H4 (cell line): ENCODE measurements at places on chromosomes 13 and 19. TPM values are rescaled to one million over a fixed set of nuclear protein-coding genes. Genes with fewer than 3 reads are reported as not detected.

DNA sequence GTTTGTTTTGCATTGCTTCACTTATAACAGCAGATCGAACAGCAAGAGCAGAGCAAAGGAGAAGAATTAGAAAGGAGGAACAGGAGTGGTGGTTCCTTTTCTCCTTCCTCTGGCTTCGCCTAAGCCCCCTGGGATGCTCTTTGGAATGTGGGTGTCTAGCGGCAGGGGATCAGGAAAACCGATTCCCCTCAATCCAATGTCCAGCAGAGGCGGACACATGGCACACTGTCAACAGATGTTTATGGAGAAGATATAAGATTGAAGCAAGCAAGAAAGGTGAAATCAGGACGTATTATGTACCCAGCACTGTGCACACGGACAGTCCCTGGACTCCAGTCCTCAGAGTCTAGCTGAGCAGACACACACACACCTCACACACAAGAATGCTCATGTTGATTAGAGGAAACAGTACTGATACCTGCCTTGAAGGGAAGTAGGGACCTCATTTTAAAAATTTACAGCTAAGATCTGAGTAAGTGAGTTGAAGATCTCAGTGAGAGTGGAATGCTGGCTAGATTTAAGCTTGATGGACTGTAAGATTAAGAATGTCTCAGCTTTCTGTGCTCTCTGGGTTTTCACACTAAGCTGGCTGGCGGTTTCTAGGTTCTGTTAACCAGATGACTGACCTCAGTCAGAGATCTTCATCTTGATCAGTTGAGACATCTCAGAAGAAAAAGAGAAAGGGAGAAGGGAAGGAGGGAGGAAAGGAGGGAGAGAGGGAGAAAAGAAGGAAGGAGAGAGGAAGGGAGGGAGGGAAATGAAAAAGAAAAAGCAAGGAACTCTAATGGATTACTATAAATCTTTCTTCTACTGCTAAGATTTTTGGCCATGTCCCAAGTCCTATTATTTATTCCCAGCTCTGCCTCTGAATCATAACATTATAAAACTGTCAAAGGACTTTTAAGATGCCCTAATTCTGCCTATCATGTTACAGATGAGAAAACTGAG is 44.8 kb downstream of the FLT1 start:
- no peak for DNase-seq

GRCh38 chr19:41537789-41538188 is 38.2 kb upstream of the CEACAM21 start:
- DNase-seq: peak; percentile 22

DNA sequence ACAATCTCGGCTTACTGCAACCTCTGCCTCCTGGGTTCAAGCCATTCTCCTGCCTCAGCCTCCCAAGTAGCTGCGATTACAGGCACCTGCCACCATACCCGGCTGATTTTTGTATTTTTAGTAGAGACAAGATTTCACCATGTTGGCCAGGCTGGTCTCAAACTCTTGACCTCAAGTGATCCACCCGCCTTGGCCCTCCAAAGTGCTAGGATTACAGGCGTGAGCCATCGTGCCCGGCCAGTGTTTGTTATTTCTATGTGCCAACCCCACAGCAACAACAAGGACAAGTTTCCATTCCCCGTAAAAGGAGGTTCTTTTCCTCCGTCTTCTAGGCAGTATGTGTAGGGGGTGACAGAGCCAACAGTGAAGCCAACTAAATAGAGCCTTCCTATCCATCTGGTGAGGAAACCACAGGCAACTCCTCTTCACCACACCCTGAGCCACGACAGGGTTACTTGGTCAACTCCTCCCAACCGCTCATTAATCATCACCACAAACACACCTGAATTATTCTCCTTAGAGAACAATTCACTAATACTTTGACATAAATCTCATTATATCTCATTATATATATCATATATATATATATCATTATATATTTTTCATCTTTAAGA is 25.5 kb downstream of the FOXO1 start:
- DNase-seq: no peak

ZNF766 gene
- total RNA-seq: 12.2 and 15.3 TPM in 2 replicates

DNA sequence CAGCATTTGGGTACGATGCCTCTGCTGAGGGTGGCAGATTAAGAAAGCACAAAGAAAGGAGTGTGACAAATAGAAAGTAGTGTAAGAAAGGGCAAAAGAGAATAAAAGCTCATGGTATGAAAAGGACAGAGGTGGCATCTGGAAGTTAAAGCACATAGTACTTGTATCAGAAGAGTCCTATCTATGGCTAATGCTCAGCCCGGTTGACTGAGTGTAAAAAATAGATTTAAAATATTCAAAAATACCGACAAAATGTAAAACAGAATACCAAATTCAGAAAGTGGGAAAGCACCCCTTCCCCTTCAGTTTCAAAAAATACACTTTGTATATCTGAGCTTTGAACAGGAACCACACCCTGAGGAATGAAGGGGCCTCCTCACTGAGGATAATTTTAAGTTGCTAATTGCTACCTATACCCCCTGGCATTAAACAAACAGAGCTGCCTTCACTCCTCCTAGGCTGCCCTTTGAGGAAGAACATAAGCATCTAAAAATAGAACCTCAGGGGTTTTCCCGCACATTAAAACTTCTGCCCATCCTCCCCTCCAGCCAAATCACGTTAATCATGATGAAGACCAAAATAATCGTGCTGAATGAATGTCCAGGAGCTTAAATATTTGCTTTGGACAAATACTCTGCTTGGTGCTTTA is 43.3 kb downstream of the DLEU7 start:
- no peak for DNase-seq

GRCh38 chr13:69755101-69755500 is 352.5 kb upstream of the ATXN8OS start:
- no peak for DNase-seq

GRCh38 chr19:19261350-19262189 is 11.5 kb downstream of the TM6SF2 start:
- DNase-seq: no peak

DNA sequence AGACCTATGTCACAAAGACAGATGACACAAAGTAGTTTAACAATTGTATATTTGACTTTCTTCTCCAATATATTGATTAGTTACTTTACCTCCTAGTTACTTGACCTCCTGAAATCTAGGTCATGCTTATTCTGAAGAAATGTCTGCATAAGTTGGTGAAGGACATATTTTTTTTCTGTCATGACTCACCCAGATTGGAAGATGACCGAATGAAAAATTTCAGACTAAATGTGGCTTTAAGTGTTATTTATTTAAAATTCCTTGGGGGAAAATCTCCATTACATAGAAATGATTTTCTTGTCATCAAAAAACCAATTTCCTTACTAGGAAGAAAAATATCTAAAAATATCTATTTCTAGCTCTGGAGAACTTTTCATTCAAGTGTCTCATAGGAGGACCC is 217.1 kb downstream of the POSTN start:
- DNase-seq: no peak

- DNase-seq: no peak
These were observed 418 bp downstream of the ZNF444 start for GRCh38 chr19:56141417-56141993.

TLE6 gene
- 1.5 and 2.7 TPM in 2 replicates for total RNA-seq

DNA sequence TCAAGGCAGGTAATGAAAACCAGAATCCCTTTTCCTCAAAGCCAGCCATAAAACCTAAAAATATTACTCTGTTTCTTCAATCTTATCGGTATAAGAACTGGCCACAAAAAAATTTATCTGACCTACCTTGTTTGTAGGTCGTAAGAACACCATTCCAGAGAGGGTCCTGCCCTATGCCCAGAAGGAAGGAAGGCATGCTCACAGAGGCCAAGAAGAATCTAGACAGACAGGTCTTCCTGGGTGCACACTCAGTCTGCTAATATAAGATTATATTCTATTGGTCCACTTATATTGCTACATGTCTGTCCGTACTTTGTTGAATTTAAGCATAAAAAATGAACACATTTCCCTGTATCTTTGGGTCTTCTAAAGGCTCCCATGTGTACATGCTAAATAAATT is 2136.1 kb upstream of the PCDH20 start:
- no peak for DNase-seq
